ENCODE measurements at places on chromosomes 4 and X. TPM values are rescaled to one million over a fixed set of nuclear protein-coding genes. Genes with fewer than 3 reads are reported as not detected.

- H3K27ac ChIP-seq, result no peak overlapping the region
- no peaks in the 10 kb centered on the region for H3K36me3 ChIP-seq
- no peaks in the 10 kb centered on the region for H3K27me3 ChIP-seq
- no peak for DNase-seq
- no peaks in the 10 kb centered on the region for H3K4me1 ChIP-seq
- no peak overlapping the region for H3K4me3 ChIP-seq
Observed at GRCh38 chrX:11889791-11890190, 131.8 kb downstream of the MSL3 start.

DNA sequence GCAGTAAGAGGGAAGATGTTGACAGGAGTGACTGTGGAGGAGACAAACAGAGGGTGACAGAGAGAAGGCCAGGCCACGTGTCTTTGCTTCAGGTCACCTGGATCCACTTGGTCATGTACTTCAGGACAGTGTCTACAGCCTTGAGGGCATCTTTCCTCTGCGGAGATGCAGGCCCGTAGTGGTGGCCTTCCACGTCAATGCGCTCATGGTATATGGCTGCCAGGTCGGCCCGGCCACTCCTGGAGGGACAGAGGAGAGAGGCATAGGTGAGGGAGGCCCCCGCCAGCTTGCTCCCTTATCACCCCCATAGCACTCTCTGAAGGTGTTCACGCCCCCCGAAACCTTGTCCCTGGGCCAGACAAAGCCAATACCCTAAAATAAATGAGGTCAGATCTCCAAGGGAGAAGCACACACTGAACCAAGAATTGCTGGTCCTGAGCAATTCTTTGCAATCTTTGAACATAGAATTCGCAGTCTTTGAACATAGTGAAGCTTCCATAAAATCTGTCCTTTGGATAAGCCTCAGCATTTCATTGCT, 99.9 kb downstream of the ENPP6 start:
- no peaks in the 10 kb centered on the region for H3K27me3 ChIP-seq
- no peaks in the 10 kb centered on the region for H3K36me3 ChIP-seq
- no peak overlapping the region for H3K27ac ChIP-seq
- H3K4me1 ChIP-seq, result no peaks in the 10 kb centered on the region

- no peak overlapping the region for H3K27ac ChIP-seq
- peak; percentile 83 for DNase-seq
- peak overlapping the region; percentile 52 for H3K4me3 ChIP-seq
- H3K27me3 ChIP-seq, result no peaks in the 10 kb centered on the region
- peaks cover 19% of the 10 kb centered on the region for H3K4me1 ChIP-seq
Observed at GRCh38 chr4:161650812-161651211, 513.0 kb downstream of the FSTL5 start.

GRCh38 chr4:181468451-181468850, 774.8 kb upstream of the TENM3 start:
- DNase-seq, result no peak
- no peaks in the 10 kb centered on the region for H3K4me1 ChIP-seq
- H3K27ac ChIP-seq, result no peak overlapping the region
- no peak overlapping the region for H3K4me3 ChIP-seq

GRCh38 chr4:151677193-151677592, 83.6 kb downstream of the GATB start:
- no peak overlapping the region for H3K4me3 ChIP-seq
- H3K27me3 ChIP-seq, result no peaks in the 10 kb centered on the region
- H3K36me3 ChIP-seq, result no peaks in the 10 kb centered on the region
- no peak for DNase-seq

Gene ELF4
- 10.4 TPM for polyA plus RNA-seq
